AML-193 (cell line): ENCODE measurements at places on chromosomes 11 and 22.
A peak's percentile ranks its signal among the peaks of the same experiment; 100 is the strongest.

- no peak for DNase-seq
Observed at GRCh38 chr11:70498171-70498571, 99.8 kb downstream of the CTTN start.

GRCh38 chr11:44066732-44067141 lies 667 bp downstream of the ACCS start:
- DNase-seq = peak; percentile 17

GRCh38 chr11:11948242-11948947 lies 60.0 kb downstream of the DKK3 start:
- DNase-seq = no peak

DNA sequence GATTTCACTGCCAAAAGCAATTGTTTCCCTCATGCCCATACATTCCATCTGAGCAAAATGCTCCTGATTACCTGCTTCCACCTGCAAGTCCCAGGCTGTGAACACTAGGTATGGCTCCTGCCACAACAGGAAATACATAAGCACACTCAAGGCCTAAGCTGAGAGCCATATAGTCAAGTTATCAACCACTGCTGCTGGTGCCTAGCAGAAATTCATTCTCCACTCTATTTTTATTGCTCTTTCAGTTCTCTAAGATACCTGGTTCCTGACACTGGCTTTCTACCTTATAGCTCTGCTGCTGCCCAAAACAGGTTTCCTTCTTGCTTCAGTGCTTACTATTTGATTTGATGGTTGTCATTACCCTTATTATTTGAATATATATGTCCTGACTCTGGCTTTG lies 31.6 kb downstream of the SLC36A4 start:
- DNase-seq = no peak

DNA sequence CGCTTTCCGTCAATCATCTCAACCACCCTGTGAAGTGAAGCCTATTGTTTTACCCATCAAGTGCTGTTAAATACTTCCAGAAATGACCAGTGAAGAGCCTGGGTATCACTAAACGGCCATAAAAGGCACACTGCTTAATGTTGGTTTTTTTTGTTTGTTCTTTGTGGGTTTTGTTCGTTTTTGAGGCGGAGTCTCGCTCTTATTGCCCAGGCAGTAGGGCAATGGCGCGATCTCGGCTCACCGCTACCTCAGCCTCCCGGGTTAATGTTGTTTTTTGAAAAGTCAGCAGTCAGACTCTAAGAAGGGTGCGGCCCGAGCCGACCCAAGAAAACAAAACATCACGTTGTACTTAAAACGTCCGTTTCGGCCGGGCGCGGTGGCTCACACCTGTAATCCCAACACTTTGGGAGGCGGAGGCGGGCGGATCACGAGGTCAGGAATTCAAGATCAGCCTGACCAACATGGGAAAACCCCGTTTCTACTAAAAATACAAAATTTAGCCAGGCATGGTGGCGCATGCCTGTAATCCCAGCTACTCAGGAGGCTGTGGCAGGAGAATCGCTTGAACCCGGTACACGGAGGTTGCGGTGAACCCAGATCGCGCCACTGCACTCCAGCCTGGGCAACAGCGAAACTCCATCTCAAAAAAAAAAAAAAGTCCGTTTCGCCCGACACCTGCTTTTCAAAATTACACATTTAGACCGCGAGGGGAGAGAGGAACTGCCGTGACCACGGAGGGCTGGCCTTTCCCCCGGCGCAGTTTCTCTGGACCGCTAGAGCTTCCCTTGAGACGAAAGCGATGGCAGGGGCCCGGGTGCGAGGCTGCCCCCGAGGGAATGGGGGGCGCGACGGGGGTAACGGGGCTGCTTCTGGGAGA lies 714 bp downstream of the CD59 start:
- DNase-seq = no peak

- no peak for DNase-seq
Observed at GRCh38 chr11:115906171-115906570, 402.0 kb upstream of the CADM1 start.

DNA sequence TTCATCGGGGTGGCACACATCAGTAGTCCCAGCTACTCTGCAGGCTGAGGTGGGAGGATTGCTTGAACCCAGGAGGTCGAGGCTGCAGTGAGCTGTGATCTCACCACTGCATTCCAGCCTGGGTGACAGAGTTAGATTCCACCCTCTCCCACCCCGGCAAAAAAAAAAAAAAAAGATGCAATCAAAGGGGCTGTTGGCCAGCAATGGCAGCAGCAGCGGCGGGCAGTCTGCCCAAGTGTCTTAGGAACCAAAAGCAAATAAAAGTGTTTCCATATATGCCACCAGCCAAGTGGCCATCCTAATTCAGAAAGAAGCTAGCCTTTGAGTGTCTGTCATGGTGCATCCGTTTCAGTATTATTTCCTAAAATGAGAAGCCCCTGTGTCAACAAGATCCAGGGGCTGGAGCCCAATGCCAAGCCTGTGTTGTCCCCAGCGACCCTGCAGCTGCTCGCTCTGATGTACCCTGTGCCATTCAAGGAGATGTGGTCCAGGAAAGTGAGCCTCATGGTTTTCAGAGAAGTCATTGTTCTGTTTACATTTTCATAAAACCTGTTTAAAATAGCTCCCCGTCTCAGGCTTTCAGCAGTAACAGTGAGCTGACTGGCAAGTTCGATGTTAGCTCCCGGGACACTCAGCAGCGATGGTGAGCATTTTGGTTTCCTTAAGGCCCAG lies 12.5 kb downstream of the CDPF1 start:
- DNase-seq = no peak
